Cardiac septum (tissue), 1 donor: ENCODE measurements at places on chromosomes 16 and 17. TPM values are rescaled to one million over a fixed set of nuclear protein-coding genes. Genes with fewer than 3 reads are reported as not detected.
A peak's percentile ranks its signal among the peaks of the same experiment; 100 is the strongest.

DNA sequence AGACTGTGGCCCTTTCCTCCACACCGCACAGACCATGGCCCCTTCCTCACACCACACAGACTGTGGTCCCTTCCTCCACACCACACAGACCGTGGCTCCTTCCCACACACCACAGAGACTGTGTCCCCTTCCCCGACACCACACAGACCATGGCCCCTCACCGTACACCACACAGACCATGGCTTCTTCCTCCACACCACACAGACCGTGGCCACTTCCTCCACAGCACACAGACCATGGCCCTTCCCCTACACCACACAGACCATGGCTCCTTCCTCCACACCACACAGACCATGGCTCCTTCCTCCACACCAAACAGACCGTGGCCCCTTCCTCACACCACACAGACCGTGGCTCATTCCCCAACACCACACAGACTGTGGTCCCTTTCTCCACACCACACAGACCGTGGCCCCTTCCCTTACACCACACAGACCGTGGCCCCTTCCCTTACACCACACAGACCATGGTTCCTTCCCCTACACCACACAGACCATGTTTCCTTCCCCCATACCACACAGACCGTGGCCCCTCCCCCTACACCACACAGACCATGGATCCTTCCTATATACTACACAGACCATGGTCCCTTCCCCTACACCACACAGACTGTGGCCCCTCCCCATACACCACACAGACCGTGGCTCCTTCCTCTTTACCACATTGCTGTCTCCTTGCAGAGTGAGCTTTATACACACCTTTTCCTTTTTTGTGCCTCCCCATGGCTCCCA, 297.5 kb upstream of the FOXF1 start:
- no peak for DNase-seq

GRCh38 chr17:40598619-40599467, 33.6 kb upstream of the CCR7 start:
- no peak for DNase-seq

- no peak for DNase-seq
Observed at GRCh38 chr17:3039736-3040135, 23.7 kb downstream of the OR1D5 start.

DNA sequence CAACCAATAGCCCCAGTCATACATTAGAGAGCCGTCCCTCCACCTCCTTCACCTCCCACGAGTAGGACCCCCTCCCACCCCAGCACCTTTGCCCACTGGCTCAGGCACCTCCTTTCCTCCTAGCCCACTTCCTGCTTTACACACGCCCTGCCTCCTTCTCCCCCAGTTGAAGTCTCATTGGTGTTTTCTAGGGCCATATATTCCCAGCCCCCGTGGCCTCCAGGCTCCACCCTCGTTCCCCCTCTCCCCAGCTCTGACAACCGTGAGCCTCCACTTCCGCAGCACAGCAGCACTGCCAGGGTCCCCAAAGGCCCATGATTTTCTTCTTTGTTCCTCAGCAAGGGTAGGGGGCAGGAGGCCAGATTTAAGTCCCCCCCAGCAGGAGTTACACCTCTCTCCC, 340.3 kb upstream of the TNRC6C start:
- no peak for DNase-seq

Gene ZNF469
- total RNA-seq = 1.5 TPM

Gene ATP2A1
- total RNA-seq = 0.54 TPM

Gene LAT
- total RNA-seq = 2.0 TPM

- no peak for DNase-seq
Observed at GRCh38 chr17:44887971-44888954, 11.0 kb downstream of the EFTUD2 start.

- no peak for DNase-seq
Observed at GRCh38 chr17:8618825-8619224, 11.7 kb downstream of the MYH10 start.

- no peak for DNase-seq
Observed at GRCh38 chr17:61574542-61575351, 16.3 kb downstream of the NACA2 start.

GRCh38 chr16:57017251-57017650, 27.9 kb downstream of the NLRC5 start:
- DNase-seq = no peak

Gene P2RX5
- 37.9 TPM for total RNA-seq

DNA sequence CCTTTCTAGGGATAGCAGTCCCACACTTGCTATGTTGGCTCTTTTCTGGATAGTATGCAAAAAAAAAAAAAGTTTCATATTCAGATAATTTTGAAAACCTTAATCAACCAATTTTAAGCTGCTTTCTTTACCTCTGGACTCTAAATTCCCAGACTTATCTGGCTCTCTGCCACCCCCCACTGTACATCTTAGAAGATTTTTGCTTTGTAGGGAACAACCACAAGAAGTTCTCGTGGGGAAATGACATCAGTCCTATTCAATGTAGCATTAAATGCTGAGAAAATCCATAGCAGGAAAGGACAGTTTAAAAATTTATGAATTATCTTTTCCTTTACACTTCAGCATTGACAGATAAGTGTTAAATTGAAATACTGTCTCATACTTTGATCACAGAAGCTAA, 562.7 kb upstream of the HSBP1 start:
- no peak for DNase-seq

DNA sequence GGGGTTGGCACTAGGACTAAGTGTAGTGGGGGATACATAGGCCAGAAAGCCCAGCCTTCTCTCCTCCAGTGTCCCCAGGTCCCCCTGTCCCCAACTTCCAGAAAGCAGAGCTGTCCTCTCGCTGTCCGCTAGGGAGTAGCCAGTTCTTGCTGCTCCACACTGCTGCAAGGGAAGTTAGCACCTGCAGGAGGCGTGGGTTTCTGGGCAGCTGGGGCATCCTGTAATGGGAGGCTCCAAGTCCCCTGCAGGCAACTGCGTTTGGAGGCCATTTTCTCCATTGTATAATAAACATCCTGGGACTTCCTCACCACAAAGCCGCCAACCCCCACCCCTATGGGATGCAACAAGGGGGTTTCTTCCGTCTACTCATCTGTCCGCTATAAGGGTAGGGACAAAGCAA, 1.7 kb downstream of the RPRML start:
- no peak for DNase-seq

GRCh38 chr16:23508589-23509440, 1.5 kb downstream of the GGA2 start:
- no peak for DNase-seq

DNA sequence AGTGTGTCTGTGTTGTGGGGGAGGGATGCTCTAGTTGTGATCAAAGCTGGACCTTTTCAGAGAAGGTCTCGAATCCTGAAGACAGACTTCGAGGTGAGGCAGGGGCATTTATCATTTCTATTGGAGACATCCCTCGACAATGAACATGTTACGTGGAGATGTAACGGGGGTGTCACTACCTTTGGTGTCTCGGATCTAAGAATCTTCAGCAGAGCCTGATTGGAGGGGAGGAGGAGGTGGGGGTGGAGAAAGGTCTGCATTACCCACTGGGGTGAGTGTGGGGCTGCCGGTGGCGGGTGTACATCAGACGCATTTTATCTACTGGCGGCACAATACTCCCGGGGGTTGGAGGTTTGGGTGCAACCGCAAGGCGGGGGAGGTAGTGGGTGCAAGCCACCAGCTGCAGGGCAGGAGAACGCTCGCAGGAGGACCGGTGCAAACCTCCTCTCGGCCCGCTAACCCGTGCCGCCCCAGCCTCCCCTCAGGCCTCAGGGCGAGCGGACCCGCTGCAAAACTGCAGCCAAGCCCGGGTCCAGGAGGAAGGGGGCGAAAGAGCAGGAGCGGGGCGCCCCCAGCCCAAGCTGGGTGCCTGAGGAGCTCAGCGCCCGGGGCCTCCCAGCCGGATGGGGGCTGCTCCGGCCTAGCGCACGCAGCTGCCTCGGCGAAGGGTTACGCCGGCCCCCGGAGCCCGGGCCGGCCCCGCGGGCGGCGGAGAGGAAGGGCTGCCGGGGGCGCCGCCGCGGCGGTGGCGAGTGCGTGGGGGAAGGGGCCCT, 735 bp downstream of the ZNF652 start:
- peak; percentile 82 for DNase-seq
